Heart right ventricle (tissue), 16 donors: ENCODE measurements at places on chromosomes 1 and 21. TPM values are rescaled to one million over a fixed set of nuclear protein-coding genes. Genes with fewer than 3 reads are reported as not detected.

RHEX gene
- polyA plus RNA-seq: 0.22 TPM

OR2T29 gene
- polyA plus RNA-seq: not detected

RAB25 gene
- polyA plus RNA-seq: 0.17 TPM

RBM11 gene
- polyA plus RNA-seq: not detected

MPZ gene
- 3.4 TPM for polyA plus RNA-seq

KPRP gene
- not detected for polyA plus RNA-seq

DNA sequence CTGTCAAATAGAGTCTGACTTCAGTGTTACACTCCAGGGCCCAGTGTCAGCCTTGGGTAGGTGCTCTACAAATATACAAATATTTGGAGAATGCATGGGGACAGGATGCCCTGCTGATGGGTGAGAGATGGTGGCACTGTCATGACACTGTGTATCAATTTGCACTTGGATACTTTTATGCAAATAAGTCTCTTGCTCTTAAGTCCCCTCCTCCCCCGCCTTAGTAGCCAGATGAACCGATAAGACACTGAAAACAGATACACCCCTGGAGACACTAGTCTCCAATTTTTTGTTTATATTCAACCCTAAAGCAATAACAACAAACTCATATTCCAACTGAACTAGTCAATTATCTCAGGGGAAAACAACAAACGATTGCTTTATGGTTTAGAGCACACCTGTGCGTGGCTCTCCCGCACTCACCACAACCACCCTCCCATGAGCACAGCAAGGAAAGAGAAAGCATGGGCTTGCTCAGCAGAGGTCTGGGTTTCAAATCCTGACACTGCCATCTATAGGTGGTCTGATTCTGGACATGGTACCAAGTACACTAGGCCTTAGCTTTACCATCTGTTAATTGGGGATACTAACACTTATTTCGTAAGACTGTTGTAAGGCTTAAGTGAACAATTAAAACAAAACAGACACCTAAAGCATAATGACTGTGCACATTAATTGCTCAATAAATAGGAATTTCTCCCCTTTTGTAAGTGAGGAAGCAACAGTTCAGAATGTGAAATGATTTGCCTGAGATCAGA, 50.3 kb downstream of the HIVEP3 start:
- no peak for DNase-seq

GRCh38 chr1:31154632-31155215, 85.0 kb downstream of the NKAIN1 start:
- DNase-seq: peak; percentile 81

- peak; percentile 68 for DNase-seq
These were observed 747 bp downstream of the ADAMTS1 start for GRCh38 chr21:26844258-26845065.

DNA sequence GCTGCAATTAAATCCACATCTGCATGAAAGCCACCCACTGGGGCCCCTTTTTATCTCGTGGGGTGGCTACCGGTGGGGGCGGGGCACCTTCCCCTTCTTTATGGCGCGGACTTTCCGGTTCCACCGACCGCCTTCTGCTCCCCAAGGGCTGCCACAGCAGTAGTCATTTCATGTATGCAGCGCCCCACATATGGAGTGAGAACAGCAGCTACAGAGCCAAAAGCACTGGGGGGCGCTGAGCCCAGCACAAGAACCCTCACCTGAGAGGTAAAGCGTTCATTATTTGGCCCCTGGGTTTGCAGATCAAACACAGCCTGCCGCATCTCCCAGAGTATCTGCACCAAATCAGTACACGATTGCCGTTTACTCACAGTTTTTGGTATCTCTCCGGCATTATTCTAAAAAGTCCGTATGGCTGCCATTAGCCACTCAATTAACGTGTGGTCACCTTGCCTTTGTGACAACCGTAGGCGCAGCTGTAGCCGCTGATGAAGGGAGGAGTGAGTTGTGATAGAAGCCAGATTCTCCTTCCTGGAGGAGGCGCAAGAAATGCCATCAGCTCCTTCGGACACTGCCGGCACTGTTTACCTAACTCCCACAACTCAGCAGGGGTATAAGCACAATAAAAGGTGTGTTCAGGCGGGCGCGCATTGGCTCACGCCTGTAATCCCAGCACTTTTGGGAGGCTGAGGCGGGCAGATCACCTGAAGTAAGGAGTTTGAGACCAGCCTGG, 30.4 kb upstream of the CR2 start:
- no peak for DNase-seq

DNA sequence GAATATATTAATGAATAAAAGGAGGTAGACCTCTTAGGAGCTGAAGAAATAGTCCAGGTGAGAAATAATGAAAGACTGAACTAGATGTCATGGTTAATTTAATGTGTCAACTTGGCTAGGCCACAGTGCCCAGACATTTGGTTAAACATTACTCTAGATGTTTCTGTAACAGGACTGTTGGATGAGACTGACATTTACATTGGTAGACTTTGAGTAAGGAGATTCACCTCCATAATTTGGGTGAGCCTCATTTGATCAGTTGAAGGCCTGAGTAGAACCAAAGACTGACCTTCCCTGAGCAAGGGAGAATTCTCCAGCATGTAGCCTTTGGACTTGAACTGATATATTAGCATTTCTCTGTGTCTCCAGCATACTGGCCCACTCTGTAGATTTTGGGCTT, 49.2 kb upstream of the TACSTD2 start:
- DNase-seq: no peak

DNA sequence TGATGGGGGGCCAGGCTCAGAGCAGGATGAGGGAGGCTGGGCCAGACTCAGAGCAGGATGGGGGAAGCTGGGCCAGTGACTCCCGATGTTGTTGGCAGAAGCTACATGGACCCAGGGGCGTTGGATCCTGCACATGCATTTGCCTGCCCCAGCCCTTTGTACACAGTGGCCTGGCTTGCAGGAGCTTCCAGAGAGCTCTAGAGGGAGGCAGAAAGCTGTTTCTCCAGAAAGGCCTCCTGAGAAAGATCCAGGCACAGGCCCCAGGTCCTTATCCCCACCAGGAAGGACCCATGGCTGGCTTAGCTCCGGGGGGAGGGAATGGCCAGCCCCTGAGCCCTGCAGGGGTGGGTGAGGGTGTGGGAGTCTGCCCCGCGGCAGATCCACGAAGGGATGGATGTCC, 106.6 kb upstream of the ACTRT2 start:
- no peak for DNase-seq

GRCh38 chr1:204197068-204197467, 777 bp upstream of the KISS1 start:
- DNase-seq: no peak

GRCh38 chr1:10132852-10133251, 77.5 kb upstream of the KIF1B start:
- DNase-seq: no peak

- DNase-seq: no peak
These were observed 4.3 kb downstream of the ATP8B2 start for GRCh38 chr1:154329551-154330131.

DNA sequence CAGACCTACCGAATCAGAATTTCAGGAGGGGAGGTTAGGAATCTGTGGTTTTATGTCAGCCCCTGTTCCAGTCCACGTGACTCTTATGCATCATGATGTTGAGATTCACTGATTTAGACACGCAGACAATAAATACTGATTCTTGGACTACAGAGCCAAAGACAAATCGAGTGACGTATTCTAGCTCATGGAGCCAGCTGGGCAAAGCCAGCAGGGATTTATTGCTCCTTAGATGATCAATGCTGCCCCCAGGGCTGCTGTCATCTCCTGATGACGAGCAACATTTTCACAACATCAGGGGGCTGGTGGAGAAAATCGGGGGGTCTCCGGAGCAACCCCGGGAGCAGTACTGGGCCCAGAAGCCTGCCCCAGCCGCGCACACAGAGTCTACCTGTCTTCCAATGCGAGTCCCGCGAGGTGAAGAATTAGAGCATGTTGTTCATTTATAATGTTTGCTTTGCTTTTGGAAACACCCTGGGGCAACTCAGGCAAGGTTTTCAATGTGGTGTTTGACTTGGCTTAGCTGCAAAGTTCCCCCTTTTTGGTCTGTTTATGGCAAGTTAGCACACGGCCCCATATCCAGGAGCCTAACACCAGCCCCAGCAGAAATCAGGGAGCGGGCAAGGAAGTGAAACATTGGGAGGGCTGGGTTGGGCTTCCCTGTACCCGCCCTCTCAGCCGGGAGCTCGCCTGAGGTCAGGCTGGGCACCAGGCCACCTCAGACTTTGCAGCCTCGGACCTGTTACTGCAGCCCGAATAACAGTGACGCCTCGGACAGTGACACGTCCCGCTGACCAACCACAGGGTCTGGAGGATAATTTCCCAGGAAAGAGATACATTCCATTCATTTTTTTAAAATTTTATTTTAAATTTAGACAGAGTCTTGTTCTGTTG, 19.9 kb upstream of the CLDN14 start:
- DNase-seq: no peak
